ENCODE measurements at places on chromosomes 6 and 20. TPM values are rescaled to one million over a fixed set of nuclear protein-coding genes. Genes with fewer than 3 reads are reported as not detected.

GRCh38 chr20:59320854-59321647, 20.6 kb downstream of the EDN3 start:
- H3K4me3 ChIP-seq, result no peak overlapping the region
- DNase-seq, result peak; percentile 35
- H3K27ac ChIP-seq, result no peak overlapping the region
- H3K27me3 ChIP-seq, result no peaks in the 10 kb centered on the region
- no peaks in the 10 kb centered on the region for H3K36me3 ChIP-seq

GRCh38 chr6:112804638-112805330, 457.7 kb downstream of the RFPL4B start:
- H3K36me3 ChIP-seq, result no peaks in the 10 kb centered on the region
- peaks cover 31% of the 10 kb centered on the region for H3K4me1 ChIP-seq

DNA sequence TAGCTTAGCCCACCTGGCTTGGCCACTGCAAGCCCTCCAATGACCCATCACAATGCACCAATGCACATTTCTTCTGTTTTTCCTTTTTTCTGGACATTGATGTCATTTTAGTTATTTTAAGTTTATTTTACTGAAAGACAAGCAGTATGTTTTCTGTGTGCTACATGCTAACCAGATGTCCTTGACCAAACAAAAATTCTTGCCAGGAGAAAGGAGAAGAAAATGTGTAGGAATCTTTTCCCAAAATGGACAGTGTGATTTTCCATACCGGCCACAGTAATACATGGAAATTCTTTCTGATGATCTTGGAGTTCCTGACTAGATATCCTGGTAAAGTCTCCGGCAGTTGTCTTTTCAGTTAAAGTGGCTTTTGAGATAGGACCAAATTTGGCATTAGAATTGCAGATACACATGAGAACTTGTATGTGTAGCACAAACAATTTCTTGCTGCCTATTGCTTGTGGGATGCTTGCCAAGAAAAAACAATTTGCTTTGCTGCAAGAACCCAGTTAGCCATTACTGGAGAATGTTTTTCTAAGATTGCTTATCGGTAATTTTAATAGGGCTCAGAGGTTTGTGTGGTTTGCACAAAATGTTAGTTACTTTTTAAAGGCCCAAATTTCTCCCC, 696.5 kb upstream of the CITED2 start:
- H3K36me3 ChIP-seq, result no peaks in the 10 kb centered on the region
- no peak overlapping the region for H3K4me3 ChIP-seq

DNA sequence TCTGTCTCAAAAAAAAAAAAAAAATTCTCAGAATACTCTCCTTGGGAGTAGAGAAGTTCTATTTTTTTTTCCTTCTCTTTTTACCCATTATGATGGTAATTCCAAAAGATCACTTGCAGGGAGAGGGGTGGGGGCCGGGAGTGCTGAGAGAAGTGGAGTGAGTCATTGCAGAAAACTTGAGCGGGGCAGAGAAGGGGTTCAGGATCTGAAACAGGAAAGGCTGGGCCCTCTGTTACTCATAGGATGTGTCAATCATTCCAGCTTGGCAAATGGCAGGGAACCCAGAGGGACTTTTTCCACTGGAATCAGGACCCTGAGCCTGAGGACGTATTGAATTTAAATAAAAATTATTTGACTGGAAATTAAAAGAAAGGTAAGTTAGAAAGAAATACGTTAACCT, 111.4 kb upstream of the ARMC2 start:
- peak overlapping the region; percentile 73 for H3K27ac ChIP-seq
- no peak overlapping the region for H3K4me3 ChIP-seq
- DNase-seq, result peak; percentile 96
- no peaks in the 10 kb centered on the region for H3K27me3 ChIP-seq
- peaks cover 45% of the 10 kb centered on the region for H3K4me1 ChIP-seq

GRCh38 chr6:140319209-140319608, 944.8 kb upstream of the CITED2 start:
- H3K27ac ChIP-seq, result peak overlapping the region; percentile 26
- H3K4me1 ChIP-seq, result peaks cover 4% of the 10 kb centered on the region
- peak overlapping the region; percentile 38 for H3K4me3 ChIP-seq
- no peaks in the 10 kb centered on the region for H3K36me3 ChIP-seq

DNA sequence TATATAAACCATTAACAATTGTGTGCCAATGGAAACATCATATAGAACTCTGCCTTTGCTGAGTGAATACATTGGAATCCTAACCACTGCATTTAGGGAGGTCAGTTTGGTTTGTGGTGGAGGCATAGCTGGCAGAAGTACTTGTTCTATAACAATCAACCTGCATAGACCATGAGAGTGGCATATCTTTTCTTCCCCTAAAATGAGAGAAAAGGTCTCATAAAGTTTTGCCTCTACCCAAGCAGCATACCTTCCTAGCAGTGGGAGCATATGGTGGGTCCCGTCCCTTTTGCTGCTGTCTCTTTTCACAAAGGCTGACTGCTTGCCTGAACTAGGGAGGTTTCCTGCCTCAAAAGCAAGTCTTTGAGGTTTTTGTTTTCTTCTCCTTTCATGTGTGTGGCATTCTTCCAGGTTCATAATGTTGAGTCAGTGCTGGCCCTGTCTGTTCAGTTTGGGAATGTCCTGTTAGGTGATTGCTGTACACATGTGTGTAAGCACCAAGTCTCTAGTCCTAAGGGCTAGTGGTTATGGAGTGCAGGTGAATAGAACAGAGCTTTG, 61.2 kb upstream of the SUPT3H start:
- no peaks in the 10 kb centered on the region for H3K27me3 ChIP-seq
- peak overlapping the region; percentile 95 for H3K27ac ChIP-seq
- DNase-seq, result no peak
- H3K4me1 ChIP-seq, result peaks cover 64% of the 10 kb centered on the region
- H3K4me3 ChIP-seq, result no peak overlapping the region

DNA sequence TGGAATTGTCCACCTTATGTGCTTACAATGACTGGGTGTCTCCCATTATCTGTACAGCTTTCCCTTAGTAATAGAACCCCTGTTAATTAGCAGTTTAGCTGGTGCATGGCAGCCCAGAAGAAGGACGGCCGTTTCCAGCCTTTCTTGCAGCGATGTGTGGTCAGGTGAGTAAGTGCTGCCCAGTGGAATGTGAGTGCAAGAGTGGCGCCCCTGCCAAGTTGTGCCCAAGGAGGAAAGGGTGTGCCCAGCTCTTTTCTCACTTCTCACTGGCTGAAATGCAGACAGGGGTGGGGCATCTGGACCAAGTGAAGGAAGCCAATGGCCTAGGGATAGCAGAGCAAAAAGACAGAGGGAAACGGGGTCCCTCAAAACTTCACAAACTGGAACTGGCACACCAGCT, 296.8 kb downstream of the PREX1 start:
- no peak overlapping the region for H3K4me3 ChIP-seq
- H3K36me3 ChIP-seq, result no peaks in the 10 kb centered on the region
- H3K27me3 ChIP-seq, result no peaks in the 10 kb centered on the region
- no peak for DNase-seq
- no peaks in the 10 kb centered on the region for H3K4me1 ChIP-seq

- H3K27ac ChIP-seq, result no peak overlapping the region
- H3K4me3 ChIP-seq, result no peak overlapping the region
- peaks cover 12% of the 10 kb centered on the region for H3K27me3 ChIP-seq
- DNase-seq, result no peak
Measured at GRCh38 chr6:127641905-127642304, 64.9 kb downstream of the C6orf58 start.

GRCh38 chr6:28248916-28249315, 3.2 kb downstream of the ZKSCAN4 start:
- no peak for DNase-seq
- H3K27ac ChIP-seq, result no peak overlapping the region
- H3K4me3 ChIP-seq, result no peak overlapping the region

DNA sequence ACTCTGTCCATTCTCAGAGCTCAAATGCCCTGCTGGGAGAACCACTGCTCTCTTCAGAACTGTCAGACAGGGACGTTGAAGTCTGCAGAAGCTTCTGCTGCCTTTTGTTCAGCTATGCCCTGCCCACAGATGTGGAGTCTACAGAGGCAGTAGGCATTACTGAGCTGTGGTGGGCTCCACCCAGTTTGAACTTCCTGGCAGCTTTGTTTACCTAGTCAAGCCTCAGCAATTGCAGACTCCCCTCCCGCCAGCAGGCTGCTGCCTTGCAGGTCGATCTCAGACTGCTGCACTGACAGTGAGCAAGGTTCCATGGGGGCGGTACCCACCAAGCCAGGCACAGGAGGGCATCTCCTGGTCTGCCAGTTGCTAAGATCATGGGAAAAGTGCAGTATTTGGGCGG, 21.8 kb upstream of the UFL1 start:
- no peak overlapping the region for H3K27ac ChIP-seq
- no peaks in the 10 kb centered on the region for H3K4me1 ChIP-seq
- H3K36me3 ChIP-seq, result no peaks in the 10 kb centered on the region
- no peak for DNase-seq
- no peak overlapping the region for H3K4me3 ChIP-seq

DNA sequence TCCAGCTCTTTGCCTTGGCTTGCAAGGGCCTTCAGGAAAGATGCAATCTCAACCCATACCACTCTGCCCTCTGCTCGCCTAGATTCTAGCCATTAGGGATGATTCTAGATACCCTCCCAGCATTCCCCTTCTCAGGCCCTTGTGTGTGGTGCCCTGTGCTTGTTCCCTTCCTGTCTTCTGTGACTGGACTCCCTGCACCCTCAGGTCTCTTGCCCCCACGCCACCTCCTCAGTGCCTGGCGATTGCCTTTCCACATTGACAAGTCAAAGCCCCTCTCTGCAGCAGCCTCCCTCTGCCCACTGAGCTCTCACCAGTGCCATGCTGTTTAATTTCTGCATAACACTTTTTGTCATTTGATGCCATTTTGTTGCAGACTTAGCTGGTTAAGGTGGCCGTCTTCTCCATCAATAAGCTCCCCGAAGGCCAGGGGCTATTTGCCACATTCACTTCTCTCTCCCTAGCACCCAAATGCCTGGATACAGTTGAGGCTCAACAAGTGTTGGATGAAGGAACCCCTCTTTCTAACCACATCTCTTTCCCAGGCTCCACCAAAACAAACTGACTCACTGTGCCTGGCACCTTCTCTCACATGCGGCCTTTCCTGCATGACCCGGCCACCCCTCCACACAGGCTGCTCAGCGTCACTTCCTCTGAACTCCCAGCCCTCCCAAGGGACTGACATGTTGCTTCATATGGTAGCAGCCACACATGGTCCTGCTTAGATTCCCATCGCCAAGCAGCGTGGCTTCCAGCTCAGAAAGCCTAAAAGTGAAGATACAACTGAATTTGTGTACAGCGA, 4.6 kb upstream of the TXNDC5 start:
- H3K27ac ChIP-seq, result peak overlapping the region; percentile 64
- peak; percentile 91 for DNase-seq
- H3K4me1 ChIP-seq, result peaks cover 19% of the 10 kb centered on the region

GRCh38 chr20:63697868-63698545, 1.6 kb downstream of the TNFRSF6B start:
- no peaks in the 10 kb centered on the region for H3K36me3 ChIP-seq
- peaks cover 31% of the 10 kb centered on the region for H3K4me1 ChIP-seq
- H3K4me3 ChIP-seq, result no peak overlapping the region
- peak overlapping the region; percentile 88 for H3K27ac ChIP-seq

GRCh38 chr6:83055366-83055964, 10.2 kb downstream of the UBE3D start:
- no peak overlapping the region for H3K27ac ChIP-seq
- no peaks in the 10 kb centered on the region for H3K36me3 ChIP-seq
- peaks cover 3% of the 10 kb centered on the region for H3K4me1 ChIP-seq
- H3K4me3 ChIP-seq, result peak overlapping the region; percentile 42

DNA sequence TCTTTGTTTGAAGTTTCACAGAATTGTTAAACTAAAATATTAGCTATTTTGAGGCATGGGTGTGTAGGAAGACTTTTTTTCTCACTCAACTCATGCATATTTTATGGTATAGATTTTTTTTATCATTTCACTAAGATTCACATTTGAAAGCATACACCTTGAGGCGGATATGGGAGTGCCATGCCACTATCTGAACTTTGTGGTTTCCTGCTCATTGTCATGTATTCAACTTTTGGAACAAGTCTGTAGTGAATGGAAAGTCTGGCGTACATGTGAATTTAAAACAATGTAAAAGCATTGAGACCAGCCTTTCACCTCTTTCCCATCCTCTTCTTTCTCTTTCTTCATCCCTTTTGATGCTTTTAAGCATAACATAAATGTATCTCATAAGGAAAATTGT, 147.9 kb downstream of the TPBG start:
- no peaks in the 10 kb centered on the region for H3K4me1 ChIP-seq
- no peaks in the 10 kb centered on the region for H3K36me3 ChIP-seq
- no peak overlapping the region for H3K4me3 ChIP-seq
- no peak overlapping the region for H3K27ac ChIP-seq
- peaks cover 4% of the 10 kb centered on the region for H3K27me3 ChIP-seq

DNA sequence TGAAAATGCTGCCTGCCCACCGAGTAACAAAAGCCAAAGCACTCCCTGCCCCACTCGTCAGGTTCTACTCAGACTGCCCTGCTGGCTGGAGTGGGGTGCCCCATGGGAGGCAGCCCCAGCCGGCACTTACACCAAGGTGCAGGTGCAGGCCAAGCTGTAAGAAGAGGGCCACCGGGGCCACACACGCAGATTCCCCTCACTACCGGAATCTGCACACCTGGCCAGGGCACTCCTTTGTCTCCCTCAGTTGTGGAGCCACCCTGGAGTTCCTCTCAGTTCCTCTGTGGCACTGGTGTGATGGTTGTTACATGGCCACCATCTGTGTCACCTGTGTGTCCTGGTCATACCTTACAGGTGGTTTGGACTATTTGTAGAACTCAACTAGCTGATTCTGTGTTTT, 112.4 kb downstream of the FOXO3 start:
- no peak for DNase-seq
- H3K4me3 ChIP-seq, result no peak overlapping the region
- peaks cover 4% of the 10 kb centered on the region for H3K36me3 ChIP-seq
- H3K4me1 ChIP-seq, result peaks cover 15% of the 10 kb centered on the region
- no peaks in the 10 kb centered on the region for H3K27me3 ChIP-seq
- no peak overlapping the region for H3K27ac ChIP-seq

GRCh38 chr6:169397684-169398083, 144.0 kb upstream of the THBS2 start:
- H3K36me3 ChIP-seq, result no peaks in the 10 kb centered on the region
- DNase-seq, result no peak
- no peak overlapping the region for H3K4me3 ChIP-seq
- no peak overlapping the region for H3K27ac ChIP-seq
- H3K4me1 ChIP-seq, result no peaks in the 10 kb centered on the region

DNA sequence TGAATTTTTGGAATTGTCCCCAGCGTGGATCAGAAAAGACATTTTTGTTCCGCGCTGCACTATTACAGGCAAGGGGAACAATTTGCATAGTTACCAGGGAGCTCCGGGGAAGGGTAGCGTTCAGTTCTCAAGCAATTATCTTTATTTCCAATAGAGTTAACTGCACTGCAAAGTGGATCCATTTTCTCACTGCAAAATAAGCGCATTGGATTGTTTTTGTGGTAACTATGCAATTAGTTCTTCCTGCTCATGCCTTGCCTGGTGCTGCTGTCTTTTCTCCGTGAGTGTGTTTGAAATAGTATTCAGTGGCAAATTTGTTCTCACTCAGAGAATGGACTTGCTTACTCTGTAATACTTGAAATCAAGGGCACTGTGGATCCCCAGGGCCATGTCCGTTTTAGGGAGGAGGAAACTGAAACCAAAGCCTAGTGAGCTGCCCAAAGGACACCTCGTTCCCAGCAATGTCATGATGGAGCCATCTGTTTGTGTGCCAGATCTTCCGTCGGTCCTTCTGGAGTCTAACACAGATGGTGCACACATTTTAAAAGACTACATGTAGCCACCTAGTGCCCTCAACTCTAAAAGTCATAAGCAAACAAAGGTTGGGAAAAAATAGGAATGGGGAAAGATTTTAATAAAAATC, 7.4 kb upstream of the PCK1 start:
- no peak for DNase-seq

Gene ABHD16B
- not detected for total RNA-seq

Gene C6orf141
- total RNA-seq, result not detected

Gene VGLL2
- total RNA-seq, result not detected

Gene CDSN
- total RNA-seq, result not detected

Gene TBXT
- not detected for total RNA-seq

Gene TUBB2B
- 5.6 TPM for total RNA-seq

Gene TRAPPC3L
- 0.29 TPM for total RNA-seq

Gene ZBTB22
- total RNA-seq, result 18.6 TPM

Gene HDGFL1
- total RNA-seq, result not detected

Measured in osteoblast (primary cell).